ENCODE measurements at places on chromosomes 3 and 15.
A peak's percentile ranks its signal among the peaks of the same experiment; 100 is the strongest.

GRCh38 chr3:129346695-129347457, 68.2 kb downstream of the HMCES start:
- DNase-seq = no peak

DNA sequence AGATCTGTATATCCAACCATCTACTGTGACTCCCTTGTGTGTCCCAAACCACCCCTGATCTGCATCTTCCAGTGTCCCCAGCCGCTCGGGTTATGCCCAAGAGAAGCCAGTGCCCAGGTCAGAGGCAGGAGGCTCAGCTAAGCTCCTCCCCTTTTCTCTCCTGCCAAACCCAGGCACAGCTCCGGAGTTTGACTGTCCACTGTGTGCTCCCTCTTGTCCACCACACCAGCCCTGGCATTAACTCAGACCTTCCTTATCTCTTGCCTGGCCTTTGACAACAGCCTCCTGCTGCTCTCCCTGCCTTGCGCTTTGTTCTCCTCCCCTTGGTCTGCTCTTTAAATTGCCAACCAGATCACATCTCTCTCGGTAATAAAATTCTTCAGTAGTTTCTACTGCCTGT, 39.3 kb downstream of the DGKG start:
- no peak for DNase-seq

GRCh38 chr3:196886144-196886543, 18.4 kb downstream of the SENP5 start:
- DNase-seq = no peak

- no peak for DNase-seq
Measured at GRCh38 chr3:68056556-68056955, 402.1 kb upstream of the SUCLG2 start.

DNA sequence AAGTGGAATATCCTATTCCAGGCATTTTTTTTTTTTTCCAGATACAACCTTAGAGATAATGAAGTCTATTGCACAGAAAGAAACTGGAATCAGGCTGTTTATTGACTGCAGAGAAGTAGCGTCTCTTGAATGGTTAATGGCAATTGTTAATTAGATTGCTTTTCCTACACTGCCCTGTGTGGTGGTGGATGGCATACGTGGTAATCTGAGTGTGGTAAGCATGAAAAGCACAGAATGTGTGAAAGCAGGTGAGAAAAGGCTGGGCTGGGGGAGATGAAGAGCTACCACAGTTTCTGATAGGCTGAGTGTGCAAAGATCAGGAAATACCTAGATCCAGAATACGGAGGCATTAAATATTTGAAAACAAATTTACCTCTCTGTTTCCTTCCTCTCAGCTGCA, 486.3 kb upstream of the TBL1XR1 start:
- DNase-seq = no peak

- DNase-seq = no peak
Measured at GRCh38 chr3:109819734-109820133, 482.4 kb upstream of the DPPA4 start.

DNA sequence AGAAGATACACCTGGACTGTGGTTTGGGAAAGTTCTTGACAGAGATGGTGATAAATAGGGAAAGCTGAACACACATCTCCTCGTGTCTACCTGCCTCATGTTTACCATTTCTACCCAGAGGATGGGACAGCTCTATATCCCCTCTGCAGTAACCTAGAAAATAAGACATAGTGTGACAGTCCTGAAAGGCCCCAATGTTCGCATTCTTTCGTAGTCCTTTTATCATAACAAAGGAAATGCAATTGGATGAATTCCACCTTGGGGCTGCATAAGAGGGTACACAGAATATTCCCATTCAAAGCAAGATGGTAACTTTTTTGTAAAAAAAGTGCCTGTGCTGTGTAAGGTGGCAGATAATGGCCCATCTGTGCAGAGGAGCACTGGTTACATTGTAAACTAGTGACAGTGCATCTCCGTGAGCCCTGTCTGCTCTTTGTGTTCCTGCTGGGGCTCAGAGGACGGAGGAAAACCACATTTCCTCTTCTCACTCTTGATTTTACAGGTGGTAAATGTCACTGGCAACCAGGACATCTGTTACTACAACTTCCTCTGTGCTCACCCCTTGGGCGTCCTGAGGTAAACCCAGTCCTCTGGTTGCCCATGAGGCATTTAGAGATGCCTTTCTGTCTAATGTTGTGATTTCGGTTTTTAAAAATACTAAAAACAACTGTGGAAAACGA, 74.3 kb downstream of the SIDT1 start:
- no peak for DNase-seq

- DNase-seq = no peak
Measured at GRCh38 chr3:196127308-196128040, 45.6 kb upstream of the TFRC start.

- DNase-seq = no peak
Measured at GRCh38 chr3:72009851-72010443, 225.0 kb upstream of the PROK2 start.

GRCh38 chr15:69553686-69554085, 101.1 kb downstream of the RPLP1 start:
- DNase-seq = no peak

DNA sequence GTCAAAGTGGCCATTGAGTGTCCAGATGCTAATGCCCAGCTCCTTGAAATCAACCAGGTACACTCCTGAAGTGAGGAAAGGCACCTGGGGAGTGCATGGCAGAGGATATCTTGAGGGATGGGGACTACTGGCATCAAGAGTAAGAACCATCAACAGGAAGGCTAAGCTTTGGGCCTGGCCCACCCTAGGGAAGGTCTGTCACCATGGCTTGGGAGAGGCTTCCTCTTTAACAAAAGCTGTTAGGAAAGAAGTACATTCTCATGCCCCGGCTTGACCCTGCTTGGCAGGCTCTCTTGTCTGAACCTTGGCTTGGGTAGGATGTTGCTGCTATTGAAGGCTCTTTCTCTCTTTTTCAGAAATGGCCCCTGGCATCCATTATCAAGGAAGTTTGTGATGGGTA, 43.7 kb upstream of the TUBGCP5 start:
- no peak for DNase-seq

- DNase-seq = no peak
Measured at GRCh38 chr15:22992024-22992326, 11.8 kb upstream of the CYFIP1 start.

DNA sequence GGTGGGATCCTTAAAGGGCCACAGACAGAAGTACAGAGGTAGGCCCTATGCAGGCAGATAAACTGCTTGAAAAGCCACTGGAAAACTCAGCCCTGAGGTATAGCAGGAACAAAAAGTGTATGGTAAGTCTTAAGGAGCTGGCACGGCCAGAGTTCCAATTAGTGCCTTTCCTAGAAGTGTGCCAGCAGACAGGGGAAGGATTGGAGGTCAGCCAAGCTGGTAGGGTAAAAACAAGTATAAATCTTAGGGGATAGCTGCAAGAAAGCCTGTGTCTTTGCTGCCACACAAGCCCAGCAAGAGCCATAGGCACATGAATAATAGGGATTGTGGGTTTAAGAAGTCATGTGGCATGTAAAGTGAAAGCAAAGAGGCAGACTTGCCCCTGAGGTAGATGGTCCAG, 582.5 kb downstream of the PLOD2 start:
- no peak for DNase-seq

DNA sequence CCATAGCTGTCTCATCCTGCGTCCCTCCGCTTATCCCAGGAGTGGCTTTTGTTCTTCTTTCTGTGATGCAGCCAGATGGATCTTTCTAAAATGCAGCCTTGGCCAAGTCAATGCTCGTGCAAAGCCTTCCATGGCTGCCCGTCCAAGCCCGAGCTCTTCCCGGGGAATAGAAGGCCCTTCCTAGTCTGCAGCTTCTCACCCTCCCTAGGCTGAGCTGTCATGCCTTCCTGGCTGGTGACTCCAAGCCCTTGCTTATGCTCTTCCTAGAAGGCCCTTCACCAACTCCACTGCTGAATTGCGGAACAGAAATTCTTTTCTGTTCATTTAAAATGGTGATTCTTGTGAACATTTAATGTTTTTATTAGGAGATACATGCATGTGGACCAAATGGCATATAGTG, 95.9 kb downstream of the SMAD6 start:
- no peak for DNase-seq

DNA sequence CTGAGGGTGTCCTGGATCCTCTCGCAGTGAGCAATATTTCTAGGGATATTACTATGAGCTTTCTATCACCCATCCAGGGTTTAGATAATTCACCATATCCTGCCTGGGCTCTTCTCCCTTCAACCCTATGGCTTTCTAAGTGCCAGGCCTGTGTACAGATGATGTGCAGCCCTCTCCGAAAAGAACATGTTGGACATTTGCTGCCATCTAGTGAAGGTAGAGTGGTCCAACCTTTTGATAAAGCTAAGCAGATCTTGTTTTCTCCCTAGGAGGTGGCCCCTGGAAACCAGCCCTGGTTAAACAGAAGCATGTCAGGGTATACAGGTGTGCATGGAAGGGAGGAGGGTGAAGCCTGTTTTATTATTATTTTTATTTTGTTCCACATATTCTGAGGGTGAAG, 27.9 kb upstream of the SCN10A start:
- DNase-seq = no peak

GRCh38 chr3:52873433-52874159, 23.8 kb downstream of the STIMATE start:
- DNase-seq = peak; percentile 36

DNA sequence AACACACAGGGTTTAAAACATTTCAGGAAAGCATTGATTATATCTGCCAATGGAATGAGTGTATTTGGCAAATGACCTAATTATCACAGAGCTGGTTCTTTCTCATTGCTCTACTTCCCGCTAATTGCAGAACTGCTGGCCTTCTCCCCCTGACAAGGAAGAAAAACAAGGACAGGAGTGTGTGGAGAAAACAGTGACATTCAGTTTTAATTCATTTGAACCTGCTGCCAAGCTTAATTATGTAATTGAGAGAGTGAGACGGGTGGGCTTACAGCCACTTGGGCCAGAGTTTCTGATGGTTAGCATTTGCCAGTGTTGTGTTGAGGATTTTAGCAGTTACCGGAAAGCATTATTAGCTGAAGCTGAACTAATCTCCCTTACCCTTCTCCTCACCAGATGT, 301.4 kb downstream of the RBMS3 start:
- no peak for DNase-seq

GRCh38 chr3:55797084-55797483, 310.0 kb upstream of the WNT5A start:
- no peak for DNase-seq

DNA sequence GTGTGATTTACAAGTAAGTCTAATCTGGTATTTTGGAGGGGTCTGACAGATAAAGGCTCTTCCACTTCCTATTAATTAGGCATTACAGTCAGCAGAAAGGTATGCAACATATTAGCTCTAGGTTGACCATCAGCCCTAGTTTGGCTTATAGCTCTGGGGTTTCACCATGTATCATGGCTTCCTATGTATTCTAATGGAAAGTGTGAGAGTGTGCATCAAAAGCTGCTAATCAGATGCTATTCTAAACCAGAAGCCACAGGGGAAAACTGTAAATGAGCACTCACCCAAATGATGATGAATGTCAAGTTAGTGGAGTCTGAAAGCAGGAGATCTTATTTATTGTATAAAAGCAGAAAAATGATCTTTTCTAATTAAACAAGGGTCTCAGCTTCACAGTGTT, 149.2 kb upstream of the MITF start:
- DNase-seq = no peak

- no peak for DNase-seq
Measured at GRCh38 chr15:26937134-26937533, 33.8 kb upstream of the GABRG3 start.

DNA sequence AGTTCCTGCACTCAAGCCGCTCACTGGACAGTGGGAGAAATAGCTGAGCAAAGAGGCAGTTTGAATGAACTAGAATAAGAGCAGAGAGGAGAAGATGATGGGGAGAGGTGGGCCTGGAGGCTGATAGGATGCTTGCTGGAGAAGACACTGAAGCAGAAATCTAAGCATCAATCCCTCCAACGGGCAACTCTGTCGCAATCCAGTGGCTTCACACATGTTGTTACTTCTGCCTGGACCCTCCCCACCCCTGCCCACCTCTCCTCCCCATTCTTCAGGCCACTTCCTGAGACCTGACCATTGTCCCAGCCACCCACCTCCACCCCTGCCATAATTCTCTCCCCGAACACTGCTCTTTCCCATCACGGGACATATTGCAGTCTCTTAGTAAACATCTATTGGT, 76.0 kb downstream of the SRGAP3 start:
- DNase-seq = no peak

DNA sequence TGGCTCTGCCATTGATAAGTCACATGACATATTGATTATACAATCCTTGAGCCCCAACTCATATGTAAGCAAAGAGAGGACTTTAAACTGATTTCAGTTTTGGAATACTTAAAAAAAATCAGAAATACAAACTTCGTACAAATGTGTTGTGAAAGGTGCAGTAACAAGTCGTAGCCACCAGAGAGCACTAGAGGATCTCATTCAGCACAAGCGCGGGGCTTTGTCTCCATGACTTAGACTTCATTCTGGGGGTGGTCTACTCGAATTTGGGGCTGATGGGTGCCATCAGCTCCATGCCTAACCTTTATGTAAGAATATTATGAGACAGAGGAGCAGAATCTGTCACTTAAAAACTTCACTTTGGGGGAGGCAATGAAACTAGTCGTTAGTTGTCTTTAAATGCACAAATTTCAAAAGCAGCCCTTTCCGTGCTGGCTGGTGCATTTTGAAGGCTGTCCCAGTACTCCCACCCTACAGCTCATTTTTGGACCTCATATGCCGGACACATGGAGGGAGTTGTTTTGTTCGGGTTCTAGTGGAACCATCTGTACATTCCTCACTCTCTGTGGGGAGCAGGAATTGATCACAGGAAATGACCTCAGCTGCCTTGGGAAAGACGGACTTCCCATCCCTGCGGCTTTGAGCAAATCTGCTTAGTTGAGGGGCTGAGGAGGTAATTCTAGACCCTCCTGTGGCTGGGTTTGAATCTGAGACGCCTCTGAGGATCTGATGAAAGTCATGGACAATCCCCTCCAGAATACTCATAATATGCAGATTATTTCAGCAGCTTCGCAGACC, 27.5 kb upstream of the MASP1 start:
- peak; percentile 34 for DNase-seq

GRCh38 chr3:58490860-58491501, 915 bp upstream of the KCTD6 start:
- DNase-seq = no peak

GRCh38 chr15:77716632-77717332, 84.1 kb upstream of the LINGO1 start:
- DNase-seq = no peak

- DNase-seq = no peak
Measured at GRCh38 chr3:118734664-118735063, 300.0 kb downstream of the IGSF11 start.

DNA sequence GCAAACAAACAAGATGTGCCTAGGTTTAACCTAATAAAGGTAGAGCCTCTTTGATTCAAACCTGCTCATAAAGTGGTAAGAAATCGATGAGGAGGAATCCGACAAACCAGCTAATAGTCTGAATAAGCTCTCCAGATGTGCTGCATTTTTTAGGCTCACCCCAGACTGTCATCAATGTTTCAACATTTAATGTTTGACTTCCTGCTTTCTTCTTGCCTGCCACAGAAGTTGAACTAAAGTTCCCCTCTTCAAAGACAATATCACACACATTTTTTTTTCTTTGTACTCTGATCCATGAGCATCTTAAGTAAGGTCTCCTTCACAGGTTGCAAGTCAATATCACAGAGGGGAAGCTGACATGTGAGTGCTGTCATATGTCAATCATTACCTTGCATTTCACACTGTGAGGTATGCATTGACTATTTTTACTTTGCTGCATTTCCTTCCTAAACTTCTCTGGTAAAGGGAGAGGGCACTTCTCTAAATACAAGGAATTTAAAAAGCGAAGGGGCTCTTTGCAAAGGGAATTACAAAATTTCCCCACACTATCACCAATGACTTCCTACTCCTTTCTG, 172.3 kb upstream of the MCTP2 start:
- no peak for DNase-seq

Measured in skeletal muscle cell (primary cell).